ENCODE measurements at places on chromosomes 2 and 18.

- no peak for DNase-seq
These were observed 189.1 kb upstream of the ERBB4 start for GRCh38 chr2:212727751-212728150.

DNA sequence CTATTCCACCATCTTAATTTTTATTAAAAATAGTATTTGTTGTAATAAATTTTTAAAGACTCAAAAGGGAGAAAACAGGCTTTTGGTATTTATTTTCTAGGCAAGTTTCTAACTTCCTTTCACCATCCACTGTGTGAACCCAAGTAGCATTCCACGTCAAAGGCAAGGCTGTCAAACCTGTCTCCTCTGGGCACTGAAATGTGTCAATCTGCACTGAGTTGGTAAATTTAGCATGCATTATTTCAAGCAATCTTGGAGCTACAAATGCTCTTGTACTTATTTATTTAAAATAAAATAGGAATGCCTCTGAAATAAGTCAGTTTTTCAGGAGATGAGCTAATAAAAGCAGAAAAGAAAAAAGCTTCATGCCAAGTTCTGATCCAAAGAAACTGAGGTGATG lies 130.9 kb upstream of the CNTNAP5 start:
- no peak for DNase-seq

DNA sequence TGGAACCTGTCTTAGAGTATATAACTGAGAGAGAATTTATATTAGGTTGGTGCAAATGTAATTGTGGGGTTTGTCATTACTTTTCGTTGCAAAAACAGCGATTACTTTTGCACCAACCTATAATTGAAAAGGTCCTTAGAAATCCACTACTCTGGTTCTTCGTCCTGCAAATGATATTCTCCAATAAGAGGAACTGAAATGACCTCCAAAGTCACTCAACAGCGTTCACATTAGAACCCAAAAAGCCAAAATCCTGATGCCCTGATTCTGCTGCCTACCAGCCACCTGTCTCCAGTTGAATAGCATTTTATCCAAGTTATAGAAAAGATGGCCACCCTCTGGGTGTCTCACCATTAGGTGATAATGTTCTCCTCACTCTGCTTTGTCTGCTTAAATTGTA lies 230.6 kb downstream of the SETBP1 start:
- no peak for DNase-seq

DNA sequence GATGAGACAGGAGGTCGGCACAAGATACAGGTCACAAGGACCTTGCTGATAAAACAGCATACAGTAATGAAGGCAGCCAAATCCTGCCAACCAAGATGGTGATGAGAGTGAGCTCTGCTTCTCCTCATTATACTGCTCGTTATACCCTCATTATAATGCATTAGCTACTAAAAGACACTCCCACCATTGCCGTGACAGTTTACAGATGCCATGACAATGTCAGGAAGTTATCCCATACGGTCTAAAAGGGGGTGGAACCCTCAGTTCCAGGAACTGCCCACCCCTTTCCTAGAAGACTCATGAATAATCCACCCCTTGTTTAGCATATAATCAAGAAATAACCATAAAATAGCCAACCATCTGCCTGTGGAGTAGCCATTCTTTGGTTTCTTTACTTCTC lies 224.2 kb downstream of the RBM43 start:
- no peak for DNase-seq

GRCh38 chr18:78151948-78152725 lies 827.5 kb upstream of the SALL3 start:
- no peak for DNase-seq

- no peak for DNase-seq
These were observed 33.4 kb upstream of the ABCA12 start for GRCh38 chr2:215171796-215172195.

- no peak for DNase-seq
These were observed 31.0 kb upstream of the KCNF1 start for GRCh38 chr2:10880586-10881321.

DNA sequence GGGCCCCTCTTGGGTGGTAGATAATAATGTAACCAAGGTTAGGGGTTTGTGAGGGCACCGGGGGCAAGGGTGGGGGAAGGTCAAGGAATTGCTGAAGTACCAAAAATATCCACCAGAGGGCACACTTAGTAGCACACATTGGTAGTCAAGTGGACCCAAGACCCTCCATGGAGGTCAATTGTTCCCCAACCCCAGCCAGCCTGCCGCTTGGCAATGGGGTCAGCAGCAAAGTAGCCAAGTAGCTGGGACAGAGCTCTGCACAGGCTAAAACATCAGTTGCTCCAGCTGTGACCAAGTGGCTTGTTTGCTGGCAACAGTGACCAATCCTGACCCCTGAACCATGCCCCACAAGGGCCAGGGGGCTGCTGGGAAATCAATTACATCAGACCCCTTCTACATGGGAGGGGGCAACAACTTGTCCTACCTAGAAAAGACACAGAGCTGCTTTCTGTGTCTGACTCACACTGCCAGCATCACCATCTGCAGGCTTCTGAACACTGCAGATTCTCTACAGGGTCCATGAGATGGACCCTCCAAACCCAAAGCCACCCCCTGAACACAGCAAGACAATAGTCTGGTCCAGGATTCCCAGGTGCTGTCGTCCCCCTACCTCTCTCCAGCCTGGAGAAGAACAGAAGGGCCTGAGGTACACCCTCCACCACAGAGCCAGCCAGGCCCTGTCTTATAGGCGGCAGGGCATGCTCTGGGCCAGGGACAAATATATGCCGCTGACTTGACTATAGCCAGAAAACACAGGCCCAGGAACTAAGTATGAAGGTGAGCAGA lies 76.0 kb downstream of the EMX1 start:
- no peak for DNase-seq

DNA sequence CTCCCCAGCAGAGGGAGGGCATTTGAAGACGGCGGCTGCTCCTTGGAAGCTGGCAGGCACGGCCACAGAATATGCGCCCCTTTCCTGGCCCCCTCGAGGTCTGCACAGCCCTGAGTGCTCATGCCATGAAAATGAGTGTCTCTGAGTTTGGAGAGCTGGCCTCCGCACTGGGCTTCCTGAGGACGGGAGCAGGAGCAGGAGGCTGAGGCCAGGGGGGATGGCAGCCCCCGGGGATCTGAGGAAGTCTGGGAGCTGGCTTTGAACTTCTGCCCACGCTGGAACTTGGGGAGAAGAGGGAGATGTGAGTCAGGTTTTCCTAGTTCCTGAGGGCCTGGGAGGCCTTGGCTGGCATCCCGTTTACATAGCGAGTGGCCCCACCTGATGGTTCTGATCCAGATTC lies 47.0 kb downstream of the RRM2 start:
- DNase-seq = no peak
